CD4-positive, alpha-beta T cell treated with Interleukin-21 for 1 hour (primary cell): ENCODE measurements at places on chromosomes 6 and 20.

DNA sequence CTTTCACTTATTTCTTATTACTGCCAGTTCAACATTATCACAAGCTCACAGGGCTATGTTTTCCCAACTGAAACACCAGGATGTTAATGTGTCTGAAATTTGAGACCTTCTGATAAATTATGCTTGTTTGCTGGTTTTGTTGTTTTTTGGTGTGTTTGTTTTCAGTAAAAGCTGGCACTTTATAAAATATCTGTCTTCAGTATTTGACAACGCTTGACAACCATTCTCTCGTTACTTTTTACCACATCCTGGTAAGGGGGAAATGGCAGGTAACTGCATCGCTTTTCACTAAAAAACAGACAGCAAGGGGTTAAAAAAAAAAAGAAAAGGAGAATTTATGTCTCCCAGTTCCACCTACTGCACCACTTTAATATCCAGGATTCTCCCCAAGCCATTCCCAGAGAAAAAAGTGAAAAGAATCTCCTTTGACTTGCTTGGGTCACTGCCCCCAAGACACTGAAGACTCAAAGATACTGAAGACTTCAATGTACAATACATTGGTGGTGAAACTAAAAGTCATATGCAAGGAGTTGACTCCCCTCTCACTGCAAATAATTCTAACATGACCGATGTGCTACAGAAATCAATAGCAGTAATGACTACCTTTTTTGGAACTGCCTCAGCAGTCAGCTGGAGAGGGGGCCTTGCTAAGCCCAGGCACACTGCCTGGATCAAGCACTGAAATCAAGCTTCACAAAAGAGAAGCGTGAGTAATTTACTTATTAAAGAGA lies 88.9 kb downstream of the HIVEP2 start:
- DNase-seq = peak; percentile 65

DNA sequence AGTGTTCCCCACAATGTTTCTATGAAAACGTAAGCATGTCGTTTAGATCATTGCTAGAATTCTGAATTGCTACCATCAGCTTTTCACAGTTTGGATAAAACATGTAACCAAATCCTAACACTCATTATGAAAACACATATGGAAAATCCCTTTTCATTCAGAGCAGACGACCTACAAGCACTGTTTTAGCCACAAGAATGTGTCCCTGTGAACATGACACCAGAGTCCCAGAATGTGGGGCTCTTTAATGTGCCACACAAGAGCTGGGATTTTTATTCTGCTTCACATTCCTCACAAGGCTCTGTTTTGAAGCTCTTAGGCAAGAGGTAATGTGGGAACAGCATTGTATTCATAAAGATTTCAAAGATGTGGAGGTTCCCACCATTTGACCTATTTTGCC lies 141.1 kb upstream of the CITED2 start:
- DNase-seq = no peak

- DNase-seq = no peak
These were observed 87.7 kb downstream of the CDH22 start for GRCh38 chr20:46220455-46221207.

DNA sequence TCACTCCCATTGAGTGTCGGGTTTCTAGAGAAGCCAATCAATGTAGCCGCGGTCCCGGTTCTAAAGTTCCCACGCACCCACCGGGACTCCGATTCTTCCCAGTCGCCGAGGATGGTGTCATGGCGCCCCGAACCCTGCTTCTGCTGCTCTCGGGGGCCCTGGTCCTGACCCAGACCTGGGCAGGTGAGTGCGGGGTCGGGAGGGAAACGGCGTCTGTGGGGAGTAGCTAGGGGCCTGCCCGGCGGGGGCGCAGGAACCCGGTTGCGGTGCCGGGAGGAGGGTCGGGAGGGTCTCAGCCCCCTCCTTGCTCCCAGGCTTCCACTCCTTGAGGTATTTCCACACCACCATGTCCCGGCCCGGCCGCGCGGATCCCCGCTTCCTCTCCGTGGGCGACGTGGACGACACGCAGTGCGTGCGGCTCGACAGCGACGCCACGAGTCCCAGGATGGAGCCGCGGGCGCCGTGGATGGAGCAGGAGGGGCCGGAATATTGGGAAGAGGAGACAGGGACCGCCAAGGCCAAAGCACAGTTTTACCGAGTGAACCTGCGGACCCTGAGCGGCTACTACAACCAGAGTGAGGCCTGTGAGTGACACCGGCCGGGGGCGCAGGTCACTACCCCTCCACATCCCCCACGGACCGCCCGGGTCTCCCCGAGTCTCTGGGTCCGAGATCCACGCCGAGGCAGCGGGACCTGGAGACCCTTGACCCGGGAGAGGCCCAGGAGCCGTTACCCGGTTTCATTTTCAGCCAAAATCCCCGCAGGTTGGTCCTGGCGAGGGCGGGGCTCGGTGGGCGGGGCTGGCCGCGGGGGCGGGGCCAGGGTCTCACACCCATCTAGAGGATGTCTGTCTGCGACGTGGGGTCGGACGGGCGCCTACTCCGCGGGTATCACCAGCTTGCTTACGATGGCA lies 35.2 kb upstream of the HLA-G start:
- DNase-seq = peak; percentile 87

GRCh38 chr6:56793938-56794337 lies 151.2 kb upstream of the DST start:
- DNase-seq = no peak

- DNase-seq = no peak
These were observed 187.4 kb downstream of the KIF16B start for GRCh38 chr20:16385891-16386290.

DNA sequence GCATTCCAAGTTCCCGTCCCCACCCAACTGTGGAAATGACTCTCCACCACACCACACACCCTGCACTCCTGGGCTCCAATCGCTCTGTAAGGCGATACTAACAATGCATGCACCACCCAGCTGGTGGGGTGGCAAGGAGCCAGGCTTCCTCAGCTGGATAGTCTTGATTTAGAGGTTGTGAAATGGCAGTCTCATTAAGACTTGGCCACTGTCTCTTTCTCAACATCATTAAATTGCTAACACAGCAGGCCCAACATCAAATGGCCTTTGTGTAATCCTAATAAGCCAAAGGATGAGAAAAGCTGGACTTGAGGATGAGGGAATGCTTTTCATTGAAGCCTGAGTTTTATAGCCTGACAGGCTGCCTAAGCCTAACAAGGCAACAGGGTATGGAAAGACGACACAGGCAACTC lies 223.7 kb downstream of the GMDS start:
- DNase-seq = no peak

- no peak for DNase-seq
These were observed 640.3 kb downstream of the CDH26 start for GRCh38 chr20:60598528-60598927.

DNA sequence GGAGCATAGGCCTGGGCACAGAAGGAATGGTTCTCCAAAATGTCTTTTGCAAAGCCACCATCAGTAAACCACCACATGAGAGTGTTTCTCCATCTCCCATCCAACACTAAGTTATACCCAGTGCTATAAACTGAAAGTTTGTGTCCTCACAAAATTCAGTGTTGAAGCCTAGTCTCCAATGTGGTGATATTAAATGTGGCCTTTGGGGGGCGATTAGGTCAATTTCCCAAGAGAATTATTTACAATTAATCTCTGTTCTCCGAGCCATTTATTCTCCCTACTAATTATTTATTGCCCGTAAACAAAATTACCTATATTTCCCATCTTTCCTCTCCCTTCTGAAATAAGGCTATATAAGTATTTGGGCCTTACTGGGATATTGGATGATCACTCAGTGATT lies 26.1 kb downstream of the OR2B2 start:
- no peak for DNase-seq

DNA sequence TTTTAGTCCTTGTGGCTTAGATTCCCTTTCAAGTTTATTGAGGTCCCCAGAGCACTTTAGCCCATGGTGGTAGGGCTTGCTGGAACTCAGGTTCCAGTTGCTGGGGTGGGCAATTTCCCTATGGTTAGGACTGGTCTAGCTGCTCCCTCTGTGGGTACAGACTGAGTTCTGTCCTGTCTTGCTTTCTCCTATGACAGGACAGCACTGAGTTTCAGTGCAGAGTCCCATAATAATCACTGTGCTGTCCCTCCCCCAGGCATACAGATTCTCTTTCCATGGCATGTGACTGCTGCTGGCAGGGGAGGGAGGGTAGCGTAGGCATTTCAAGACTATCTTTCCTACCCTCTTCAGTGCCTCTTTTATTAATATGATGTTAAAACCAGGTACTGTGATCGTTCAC lies 17.1 kb upstream of the ERVFRD-1 start:
- no peak for DNase-seq

- no peak for DNase-seq
These were observed 25.2 kb downstream of the TRAM2 start for GRCh38 chr6:52551483-52552277.

- DNase-seq = no peak
These were observed 371.4 kb downstream of the HDGFL1 start for GRCh38 chr6:22940581-22941290.

GRCh38 chr6:149429427-149430360 lies 29.6 kb downstream of the SUMO4 start:
- DNase-seq = no peak

DNA sequence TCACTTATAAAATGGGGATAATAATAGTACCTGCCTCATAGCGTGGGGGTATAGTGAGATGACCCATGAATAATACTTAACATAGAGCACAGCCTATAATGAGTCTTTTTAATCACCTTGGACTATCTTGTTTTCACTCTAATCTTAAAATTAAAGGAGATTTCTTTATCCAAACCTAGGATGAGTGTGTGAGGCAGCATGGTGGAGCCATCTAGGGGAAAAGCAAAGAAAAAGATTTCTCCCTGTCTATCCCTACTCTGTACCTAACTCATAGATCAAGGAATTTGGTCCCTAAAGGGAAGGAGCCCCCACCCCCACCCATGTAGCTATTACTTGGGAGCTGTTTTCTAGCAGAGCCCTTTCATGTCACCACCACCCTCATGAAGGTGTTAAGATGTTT lies 45.2 kb upstream of the PAK5 start:
- DNase-seq = no peak

GRCh38 chr6:11500008-11500407 lies 37.5 kb upstream of the TMEM170B start:
- no peak for DNase-seq

DNA sequence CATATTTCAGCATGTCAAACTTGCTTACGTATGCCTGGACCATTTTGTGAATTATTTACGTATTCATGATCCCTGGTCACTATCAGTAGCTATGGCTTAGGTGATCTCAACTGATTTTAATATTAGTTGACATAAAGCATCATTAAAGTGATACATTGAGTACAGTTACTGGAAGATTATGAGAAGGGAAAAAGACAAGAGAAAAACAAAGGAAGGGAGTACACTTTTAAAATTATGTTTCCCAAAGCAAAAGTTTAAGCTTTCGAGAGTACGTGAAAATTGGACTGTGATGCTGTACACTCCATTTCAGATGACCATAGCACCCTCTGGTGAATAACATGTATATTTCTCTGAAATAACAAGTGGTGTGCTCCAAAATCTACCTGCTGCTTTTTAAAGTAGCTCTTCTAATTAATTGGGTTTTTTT lies 215.0 kb upstream of the HSF2 start:
- no peak for DNase-seq

DNA sequence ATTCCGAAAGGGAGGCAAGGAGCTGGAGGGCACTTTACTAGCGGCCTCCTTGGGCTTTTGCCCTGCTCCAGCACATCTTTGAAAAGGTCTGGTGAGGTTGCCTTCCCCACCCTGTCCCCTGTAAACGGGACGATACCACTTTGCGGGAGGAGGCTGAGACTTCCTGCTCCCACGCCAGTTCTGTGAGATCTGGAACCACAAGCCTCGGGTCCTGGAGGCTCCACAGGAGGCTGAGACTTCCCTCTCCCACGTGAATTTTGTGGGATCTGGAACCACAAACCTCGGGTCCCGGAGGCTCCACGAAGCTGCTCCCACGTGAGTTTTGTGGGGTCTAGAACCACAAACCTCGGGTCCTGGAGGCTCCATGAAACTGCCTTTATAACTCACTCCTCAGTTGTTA lies 209.3 kb downstream of the DLL1 start:
- DNase-seq = no peak

- no peak for DNase-seq
These were observed 11.2 kb downstream of the RNGTT start for GRCh38 chr6:88952065-88952704.

- DNase-seq = no peak
These were observed 30.4 kb downstream of the IBTK start for GRCh38 chr6:82217018-82217586.

GRCh38 chr6:168992446-168993144 lies 261.1 kb downstream of the THBS2 start:
- DNase-seq = no peak

DNA sequence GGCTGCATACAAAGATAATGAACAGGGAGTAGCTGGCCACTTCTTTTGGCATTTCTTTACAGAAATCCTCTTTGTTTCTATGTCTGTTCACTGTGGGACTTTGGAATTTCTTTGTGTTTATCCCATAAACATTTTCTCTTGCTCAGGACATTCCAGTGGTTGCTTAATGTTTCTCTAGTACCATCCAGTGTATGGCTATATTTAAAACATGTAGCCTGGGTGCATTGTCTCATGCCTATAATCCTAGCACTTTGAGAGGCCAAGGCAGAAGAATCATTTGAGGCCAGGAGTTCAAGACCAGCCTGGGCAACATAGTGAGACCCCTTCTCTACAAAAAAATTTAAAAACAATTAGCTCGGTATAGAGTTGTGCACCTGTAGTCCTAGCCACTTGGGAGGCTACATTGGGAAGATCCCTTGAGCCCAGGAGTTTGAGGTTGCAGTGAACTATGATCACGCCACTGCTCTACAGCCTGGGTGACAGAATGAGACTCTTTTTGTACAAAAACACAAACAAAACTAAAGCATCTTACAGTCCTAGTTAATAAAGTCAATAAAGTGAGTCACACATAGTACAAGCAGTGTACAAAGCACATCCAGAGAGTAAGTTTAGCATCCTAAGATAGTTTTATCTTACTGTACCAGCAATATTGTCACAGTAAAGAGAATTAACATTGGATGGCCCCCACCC lies 63.3 kb downstream of the ZFAND3 start:
- no peak for DNase-seq

DNA sequence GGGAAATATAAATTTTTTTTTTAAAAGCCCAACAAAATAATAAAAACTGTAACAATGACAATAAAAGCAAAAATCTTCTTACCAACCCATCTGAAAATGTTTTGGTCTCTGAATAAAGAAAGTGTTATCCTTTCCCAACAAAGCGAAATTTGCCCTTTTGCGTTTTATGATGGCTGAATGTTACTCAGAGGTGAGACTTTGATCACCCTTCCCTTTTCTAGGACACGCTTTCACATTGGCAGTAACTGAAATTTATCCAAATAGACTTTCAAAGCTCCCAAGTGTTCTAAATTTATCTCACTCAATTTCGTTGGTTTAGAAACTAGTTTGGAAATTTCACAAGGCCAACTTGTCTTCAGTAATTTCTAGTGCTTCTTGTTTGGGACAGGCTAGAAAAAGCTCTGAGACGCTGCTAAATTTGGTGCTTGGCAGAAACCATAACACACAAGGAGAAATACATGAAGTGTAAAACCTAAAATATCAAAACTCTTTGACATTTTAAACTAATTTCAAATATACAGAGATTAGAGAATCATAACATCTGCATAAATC lies 354.5 kb upstream of the CITED2 start:
- DNase-seq = no peak

GRCh38 chr20:53493311-53493857 lies 100.3 kb downstream of the ZNF217 start:
- no peak for DNase-seq
